ENCODE measurements at places on chromosomes 6 and 20. TPM values are rescaled to one million over a fixed set of nuclear protein-coding genes. Genes with fewer than 3 reads are reported as not detected.

Gene UBD
- not detected for total RNA-seq

Gene PTGIS
- not detected for total RNA-seq

Gene CDC40
- 39.9 TPM for total RNA-seq

- no peak for DNase-seq
Measured at GRCh38 chr6:125759184-125759902, 9.9 kb downstream of the HEY2 start.

DNA sequence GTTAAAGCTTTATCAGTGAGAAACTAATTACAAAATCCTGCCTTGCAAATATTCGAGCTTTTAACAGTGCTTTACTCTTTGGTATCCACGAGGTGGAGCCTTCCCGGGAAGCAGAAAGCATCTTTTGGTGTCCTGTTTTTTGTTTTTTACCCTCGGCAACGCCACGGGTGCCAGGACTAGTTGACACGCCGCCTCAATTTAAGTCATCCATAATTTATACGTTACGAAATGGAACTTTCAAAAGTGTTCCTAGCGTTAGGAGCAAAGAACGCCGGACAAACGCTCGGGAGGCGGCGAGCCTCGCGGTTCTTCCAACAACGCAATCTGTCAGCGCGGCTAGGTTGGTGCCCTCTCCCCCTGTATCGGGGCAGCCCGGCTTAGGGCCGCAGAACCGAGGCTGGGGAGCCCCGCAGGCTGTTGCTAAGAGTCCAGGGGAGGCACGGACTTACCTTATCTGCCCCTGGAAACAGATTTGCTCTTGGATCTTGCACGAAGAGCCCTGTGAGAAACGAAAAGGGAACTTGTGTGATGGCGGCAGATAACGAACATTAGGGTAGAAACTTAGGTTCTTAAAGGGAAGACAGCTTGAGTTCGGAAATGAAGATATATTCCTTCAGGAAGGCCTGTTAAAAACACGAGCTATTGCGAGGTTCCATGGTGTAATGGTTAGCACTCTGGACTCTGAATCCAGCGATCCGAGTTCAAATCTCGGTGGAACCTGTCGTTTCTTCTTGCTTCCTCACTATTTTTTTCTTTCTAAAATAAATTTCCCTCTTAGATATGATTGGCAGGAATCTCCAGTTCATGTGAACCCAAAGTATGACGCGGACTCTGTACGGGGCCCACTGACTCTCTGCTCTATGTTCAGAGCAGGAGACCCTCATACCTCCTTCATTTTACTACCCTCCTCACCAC is 46.2 kb upstream of the ZNF184 start:
- peak; percentile 78 for DNase-seq

GRCh38 chr6:113102761-113103160 is 754.4 kb upstream of the MARCKS start:
- DNase-seq = no peak

Gene VSTM2L
- not detected for total RNA-seq

- no peak for DNase-seq
Measured at GRCh38 chr6:22921828-22922227, 352.5 kb downstream of the HDGFL1 start.

Gene BACH2
- total RNA-seq = 33.0 TPM

DNA sequence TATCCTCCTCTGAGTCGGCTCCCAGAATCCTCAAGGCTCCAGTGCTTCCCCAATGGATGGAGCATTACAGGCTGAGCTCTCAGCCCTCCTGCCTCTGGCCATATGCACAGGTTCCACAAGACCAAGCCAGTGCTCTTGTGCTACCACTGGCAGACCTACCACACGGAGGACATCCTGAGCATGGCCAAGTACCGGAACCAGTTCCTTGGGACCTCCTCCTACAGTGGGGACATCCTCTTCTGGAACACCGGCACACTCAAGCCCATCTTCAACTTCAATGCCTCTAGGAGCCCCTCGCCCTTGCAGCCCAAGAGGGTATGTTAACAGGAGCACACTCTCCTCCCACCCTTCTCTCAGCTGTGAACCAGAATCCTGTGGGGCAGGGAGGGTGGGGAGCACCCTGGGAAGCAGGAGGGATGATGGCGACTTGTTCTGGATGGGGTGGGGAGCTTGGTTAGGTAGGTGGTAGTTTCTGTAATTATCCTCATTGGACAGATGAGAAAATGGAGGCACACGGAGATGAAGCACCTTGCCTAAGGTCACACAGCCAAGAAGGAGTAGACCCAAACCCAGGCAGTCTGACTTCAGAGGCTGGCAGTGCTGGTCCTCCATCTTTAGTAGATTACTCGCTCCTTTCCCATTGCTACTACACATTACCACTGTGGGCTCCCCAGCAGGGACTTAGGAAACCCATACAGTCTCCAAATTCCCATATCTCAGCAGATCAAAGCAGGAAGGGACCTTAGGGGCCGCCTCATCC is 58.6 kb downstream of the EFCAB8 start:
- DNase-seq = no peak

- DNase-seq = no peak
Measured at GRCh38 chr20:39607141-39607540, 645.0 kb downstream of the DHX35 start.

Gene HLA-DOA
- total RNA-seq = 10.5 TPM

Gene EYS
- not detected for total RNA-seq

Gene OPRL1
- total RNA-seq = 6.1 TPM

GRCh38 chr6:157400676-157401075 is 19.7 kb downstream of the ZDHHC14 start:
- DNase-seq = no peak

GRCh38 chr6:148440877-148441453 is 98.3 kb downstream of the SASH1 start:
- DNase-seq = no peak

Gene NEDD9
- total RNA-seq = 35.4 TPM

DNA sequence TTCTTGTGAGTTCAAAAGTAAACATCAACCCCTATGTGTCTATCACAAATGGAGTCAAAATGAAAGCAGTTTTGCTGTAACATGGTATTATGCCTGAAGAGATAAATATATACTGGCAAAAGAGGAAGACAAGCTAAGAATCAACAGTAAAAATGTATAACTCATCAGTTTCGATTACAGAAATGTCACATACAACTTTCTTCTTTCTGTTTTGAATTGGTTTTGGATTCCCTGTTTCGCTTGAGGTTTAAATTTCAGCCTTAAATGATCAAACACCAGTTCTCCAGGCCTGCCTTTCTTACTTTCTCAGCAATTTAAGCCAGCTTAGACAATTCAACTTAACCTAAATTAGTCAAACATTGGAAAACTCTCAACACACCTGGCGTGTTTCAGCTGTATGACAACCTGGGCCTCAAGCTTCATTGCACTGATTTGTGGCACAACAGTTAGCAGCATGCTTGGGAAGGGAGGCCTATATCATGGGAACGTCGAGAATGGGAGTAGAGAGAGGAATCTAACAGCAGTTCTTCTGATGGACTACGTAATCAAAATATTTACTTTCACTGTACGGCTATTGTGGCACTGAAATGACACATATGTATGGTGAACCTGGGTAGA is 51.9 kb upstream of the MARCKS start:
- no peak for DNase-seq

Gene FAM209B
- total RNA-seq = 3.9 TPM

GRCh38 chr20:51828762-51829161 is 26.4 kb upstream of the SALL4 start:
- DNase-seq = no peak

DNA sequence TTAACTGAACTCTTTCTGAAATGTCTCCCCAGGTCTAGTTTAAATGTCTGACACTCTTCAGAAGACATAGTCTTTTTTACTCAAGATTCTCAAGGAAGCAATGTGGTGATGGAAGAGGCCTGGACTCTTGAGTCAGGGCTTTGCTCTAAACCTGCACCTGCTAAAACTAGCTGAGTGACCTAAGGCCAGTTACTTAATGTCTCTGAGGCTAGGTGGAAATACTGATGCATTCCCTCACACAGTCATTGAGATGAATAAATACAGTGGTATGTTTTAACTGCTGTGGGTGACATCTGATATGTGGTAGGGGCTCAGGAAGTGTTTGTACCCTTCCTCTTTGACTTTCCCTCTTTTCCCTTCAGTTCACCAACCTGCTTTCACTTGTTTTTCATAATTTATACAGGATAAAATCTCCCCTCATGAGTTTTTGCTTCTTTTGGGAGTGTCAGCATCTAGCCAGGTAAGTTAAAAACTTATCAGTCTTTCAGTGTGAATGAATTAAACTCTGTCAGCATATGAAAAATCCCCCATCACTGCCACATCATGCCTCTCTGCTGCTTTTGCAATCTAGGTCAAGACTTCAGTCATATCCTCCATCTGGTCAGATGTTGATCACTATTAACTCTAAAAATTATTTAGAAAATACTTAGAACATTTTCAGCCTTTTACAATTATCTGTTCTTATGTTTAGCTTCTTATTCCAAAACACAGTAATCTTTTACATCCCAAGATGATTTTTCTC is 178.7 kb upstream of the TNFAIP3 start:
- no peak for DNase-seq

DNA sequence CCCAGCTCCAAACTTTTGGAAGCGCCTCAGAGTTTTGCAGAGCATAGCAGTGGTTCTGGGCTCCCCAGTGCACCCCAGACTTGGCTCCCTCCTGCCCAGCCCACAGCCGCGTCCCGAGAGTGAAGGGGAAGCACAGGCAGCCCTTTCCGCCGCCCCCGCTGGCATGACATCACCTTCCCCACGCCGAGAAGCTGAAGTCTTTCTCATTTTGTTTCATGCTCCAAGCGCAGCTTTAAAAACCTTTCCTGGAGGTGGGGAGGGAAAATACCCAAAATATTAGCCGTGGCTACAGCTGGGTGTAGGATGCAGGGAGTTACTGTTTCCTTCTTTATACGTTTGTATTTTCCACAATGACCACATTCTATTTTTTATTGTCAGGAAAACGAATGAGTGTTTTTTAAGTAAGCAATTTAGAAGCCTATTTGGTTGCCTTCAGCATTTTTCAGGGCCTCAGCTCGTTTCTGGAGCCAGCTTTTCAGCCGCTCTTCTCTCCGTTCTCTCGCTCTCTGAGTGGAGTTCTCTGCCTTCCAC is 72.9 kb downstream of the SNX5 start:
- peak; percentile 8 for DNase-seq

Gene LY6G5C
- 4.3 TPM for total RNA-seq

DNA sequence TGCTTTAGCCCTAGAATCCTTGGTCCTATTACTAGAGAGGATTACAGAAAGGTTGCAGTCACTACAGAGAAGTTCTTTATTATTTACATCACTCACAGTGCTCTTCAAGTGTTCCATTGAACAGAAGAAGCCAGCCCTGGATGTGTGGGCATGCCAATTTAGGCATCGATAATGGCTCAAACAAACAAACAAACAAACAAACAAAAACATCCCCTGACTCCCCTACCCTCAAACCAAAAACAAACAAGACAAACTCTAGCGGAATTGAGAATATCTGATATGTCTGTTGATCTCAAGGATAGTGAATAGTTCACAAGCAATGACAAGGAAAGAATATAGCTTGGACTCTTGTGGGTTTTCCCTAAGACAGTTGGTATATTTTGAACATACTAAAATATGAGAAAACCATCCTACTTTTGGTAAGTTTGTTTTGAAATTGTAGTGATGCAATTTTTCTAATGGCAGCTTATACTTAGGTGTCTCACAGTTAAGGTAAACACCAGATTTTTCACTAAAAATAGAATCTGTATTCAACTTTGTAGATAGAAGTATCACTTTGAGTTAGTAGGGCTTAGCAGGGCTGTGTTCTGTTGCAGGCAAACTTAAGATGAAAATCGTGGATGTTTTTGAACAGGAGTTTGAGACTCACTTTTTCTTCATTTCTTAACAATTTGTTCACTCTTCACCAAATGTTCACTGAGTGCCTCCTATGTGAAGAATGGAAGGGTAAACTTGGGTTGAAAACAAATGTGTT is 92.8 kb upstream of the FAM184A start:
- DNase-seq = no peak

Gene MUCL3
- total RNA-seq = not detected

DNA sequence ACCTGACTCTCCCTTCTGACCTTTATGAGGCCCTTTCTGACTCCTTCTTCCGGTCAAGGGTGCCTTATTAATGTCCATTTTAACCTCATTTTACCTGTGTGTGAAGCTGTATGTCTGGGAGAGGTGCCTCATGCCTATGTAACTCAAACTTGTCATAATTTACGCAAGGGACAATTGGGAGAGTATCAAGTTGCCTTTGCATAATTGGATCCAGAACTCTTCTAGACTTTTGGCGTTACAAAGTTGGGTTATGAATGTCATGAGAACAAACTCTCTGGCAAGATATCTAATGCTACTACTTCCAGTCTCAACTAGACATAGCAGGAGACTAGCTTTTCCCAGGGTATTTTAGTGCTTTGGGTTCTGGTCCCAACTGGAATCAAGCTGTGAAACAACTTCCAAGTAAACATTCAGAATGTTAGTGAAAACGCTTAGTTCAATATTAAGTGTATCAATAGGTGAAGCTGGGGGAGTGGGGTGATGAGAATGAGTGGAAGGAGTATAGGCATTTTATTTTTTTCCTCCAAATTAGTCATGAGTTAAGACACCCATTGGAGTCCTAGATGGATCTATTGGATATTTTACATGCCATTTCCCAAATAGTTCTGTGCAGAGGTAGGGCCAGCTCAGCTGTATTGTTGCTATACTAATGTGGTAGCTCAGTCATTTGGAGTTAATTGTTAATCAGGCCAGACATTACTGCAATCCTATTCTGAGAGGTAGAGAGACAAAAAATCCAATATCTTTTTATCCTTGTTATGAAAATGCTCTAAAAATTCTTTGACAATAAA is 159.9 kb downstream of the TFAP2B start:
- DNase-seq = no peak

Gene TPMT
- 2.9 TPM for total RNA-seq

DNA sequence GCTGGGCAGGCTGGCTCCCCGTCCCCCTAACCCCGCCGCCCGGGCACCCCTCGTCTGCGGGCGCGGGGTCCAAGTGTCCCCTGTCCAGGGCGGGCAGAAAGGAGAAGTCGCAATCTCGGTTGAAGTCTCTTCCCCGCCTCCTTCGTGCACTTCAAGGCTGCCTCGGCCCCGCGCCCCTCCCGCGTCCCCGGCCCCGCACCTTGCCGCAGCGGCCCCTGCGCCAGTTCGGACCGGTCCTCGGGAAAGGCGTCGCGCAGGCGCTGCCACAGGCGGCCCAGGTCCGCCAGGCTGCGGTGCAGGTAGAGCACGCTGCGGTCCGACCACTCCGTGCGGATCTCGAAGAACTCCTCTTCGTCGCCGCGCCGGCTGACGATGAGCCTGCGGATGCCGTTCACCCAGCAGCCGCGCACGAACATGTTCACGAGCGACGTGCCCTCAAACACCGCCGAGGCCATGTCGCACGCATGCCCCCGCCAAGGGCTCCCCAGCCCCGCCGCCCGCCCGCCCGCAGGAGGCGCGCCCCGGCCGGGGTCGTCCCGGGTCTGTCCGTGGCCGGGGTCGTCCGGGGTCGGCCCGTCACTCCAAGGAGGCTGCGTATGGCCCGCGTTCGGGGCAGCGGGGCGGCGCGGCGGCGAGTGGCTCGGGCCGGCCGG is at the start of gene PXDC1:
TSS of gene PXDC1 (minus strand) at position 637 of the 653 bp plus-strand sequence. CDS start at position 455, 182 bp downstream.
- peak; percentile 26 for DNase-seq

DNA sequence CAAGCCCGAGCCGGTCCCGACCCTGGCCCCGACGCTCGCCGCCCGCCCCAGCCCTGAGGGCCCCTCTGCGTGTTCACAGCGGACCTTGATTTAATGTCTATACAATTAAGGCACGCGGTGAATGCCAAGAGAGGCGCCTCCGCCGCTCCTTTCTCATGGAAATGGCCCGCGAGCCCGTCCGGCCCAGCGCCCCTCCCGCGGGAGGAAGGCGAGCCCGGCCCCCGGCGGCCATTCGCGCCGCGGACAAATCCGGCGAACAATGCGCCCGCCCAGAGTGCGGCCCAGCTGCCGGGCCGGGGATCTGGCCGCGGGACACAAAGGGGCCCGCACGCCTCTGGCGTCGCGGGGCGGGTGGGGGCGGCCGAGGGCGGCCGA is 37.5 kb downstream of the YTHDF1 start:
- no peak for DNase-seq

All from naive thymus-derived CD4-positive, alpha-beta T cell (primary cell).